Stimulated activated CD4-positive, alpha-beta T cell treated with anti-CD3 and anti-CD28 coated beads, Interleukin-1b, Interleukin-23, amount 100 ng/mL, for 24 hours (primary cell): ENCODE measurements at places on chromosomes 13 and 19.

DNA sequence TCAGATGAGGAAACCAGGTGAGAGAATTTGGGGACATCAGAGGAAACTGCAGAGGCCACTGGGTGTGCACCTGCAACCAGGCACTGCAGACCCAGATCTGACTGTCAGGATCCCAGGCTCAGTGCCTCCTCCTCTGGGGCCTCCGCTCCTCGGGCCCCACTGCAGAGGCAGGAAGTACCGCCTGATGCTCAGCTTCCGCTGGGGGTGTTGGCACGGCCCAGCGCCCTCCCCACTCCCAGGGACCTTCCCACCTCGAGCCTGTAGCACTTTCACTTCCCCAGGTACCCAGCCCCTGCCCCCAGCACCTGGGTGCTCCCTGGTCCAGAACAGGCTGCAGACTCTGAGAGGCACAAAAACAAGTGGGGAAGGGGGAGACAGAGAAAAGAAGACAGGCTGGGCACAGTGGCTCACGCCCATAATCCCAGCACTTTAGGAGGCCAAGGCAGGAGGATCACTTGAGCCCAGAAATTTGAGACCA lies 1.4 kb upstream of the CD37 start:
- peak; percentile 54 for DNase-seq

DNA sequence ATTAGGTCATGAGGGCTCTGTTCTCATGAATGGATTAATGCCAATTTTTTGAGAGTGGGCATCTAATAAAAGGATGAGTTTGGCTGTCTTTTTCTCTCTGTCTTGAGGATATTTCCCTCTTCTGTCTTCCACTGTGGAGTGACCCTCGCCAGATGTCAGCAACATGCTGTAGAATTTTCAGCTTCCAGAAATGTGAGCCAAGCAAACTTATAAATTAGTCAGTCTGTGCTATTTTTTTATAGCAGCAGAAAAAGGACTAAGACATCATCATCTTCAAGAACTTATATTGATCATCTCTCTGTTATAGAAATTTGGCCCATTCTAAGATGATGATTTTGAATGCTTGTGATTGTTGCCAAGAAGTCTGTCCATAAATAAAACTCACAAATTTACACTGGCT lies 431.4 kb downstream of the FGF9 start:
- DNase-seq: no peak

- DNase-seq: no peak
Observed at GRCh38 chr19:50818859-50819472, 4.6 kb downstream of the KLK1 start.

GRCh38 chr13:110322126-110322827 lies 15.2 kb downstream of the COL4A2 start:
- DNase-seq: no peak

DNA sequence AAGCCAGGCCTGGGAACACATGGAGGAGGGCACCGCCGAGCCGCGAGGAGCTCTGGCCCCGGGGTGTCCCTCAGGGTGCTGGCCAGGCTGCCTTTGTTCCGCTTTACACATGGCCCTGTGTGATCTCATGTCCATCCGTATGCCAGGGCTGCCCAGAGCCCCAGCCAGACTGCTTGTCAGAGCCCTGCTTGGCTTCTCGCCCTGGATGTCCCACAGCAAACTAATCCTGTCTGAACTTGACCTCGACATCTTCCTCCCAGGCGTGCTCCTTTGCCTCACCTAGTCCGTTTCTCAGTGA lies 14.3 kb downstream of the BCKDHA start:
- DNase-seq: no peak

DNA sequence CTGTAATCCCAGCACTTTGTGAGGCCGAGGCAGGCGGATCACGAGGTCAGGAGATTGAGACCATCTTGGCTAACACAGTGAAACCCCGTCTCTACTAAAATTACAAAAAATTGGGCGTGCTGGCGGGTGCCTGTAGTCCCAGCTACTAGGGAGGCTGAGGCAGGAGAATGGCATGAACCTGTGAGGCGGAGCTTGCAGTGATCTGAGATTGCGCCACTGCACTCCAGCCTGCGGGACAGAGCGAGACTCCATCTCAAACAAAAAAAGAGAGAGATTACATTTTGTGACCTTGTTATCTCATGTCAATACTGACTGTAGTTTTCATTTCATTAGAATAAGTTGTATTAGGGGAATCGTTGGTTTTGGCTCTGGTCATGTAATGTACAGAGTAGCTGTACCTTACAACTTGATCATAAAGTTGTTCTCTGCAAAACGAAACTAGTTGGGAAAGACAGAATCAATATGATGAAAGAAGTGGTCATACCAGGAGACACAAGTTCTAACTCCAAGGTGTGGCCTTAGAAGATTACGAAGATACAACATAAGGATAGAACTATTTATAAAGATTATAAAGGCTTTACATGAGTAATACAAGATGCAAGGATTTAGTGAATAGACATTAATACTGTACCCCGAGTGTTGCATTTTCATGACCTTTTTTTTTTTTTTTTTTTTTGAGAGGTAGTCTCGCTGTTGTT lies 15.3 kb downstream of the TMEM38A start:
- DNase-seq: no peak

GRCh38 chr13:102606537-102607309 lies 9.9 kb downstream of the TPP2 start:
- DNase-seq: no peak

GRCh38 chr19:42115219-42115618 lies 17.0 kb downstream of the POU2F2 start:
- no peak for DNase-seq

- peak; percentile 60 for DNase-seq
Observed at GRCh38 chr19:1513499-1514294, 878 bp upstream of the ADAMTSL5 start.

DNA sequence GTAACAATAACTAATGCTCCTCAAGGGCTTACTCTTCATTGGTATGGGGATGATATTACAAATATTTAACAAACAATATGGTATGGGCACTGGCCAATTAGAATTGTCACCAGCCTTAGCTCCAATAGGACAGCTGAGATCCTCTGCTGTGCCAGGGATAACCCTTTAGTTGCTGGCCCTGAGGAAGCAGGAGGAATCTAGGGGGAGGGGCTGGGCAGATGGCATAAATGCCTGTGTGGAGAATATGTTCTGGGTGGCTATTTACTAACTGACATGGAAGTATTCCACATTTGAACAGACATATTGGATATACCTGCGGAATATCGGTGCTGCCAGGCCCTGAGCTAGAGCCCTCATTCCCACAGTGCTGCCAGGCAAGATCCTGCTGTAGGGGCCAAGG lies 16.6 kb upstream of the LRCH1 start:
- DNase-seq: no peak

DNA sequence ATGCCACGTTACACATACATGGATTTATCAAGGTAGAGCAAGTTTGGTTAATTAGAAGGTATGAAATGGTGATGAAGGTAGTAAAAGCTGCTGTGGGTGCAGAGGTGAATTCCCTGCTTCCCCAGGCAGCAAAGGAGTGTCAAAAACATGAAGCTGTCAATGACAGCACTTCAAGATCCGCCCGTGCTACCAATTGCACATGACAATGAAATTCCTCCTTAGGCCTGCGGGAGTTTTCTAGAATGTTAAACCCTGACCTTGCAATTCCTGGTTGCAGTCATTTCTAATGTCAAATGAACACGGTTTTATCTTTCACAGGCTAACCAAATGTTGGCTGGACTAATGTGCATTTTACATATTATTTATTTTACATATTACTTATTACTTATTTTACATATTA lies 67.7 kb upstream of the LSM14A start:
- no peak for DNase-seq

DNA sequence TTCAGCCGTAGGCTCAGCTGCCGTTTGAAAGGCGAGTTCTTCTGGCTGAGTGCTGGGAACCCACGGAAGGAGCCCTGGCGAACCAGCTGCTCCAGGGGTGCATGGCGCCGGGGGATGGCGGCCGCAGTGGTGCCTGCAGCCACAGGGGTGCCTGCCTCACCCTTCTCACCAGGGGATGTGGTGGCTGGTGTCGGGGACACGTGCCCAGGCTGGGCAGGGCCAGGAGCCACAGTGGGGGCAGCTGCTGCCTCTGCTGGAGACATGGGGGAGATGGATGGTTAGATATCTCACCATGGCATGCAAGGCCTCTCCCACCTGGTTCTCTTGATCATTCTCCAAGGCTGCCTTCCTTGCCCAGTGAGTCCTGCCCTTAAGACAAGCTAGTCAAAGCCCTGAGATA lies 17.1 kb downstream of the NUMBL start:
- no peak for DNase-seq
